ENCODE measurements at places on chromosomes 6 and 20.

DNA sequence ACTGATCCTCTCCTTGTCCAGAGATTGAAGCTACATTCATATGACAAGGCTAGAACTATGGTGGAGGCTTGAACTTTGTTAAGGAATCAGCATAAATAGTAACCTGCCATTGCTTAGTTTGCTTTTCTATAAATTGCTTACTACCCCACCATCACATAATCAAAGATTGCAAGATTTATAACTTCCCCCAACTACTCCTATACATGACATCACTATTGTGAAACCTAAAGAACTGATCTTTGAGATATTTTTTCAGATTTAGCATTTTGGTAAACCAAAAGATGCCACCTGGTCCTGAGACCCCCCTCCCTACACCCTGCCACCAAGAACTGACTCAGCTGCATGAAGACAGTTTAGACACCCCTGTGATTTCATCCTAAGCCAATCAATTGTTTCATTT, 385.3 kb downstream of the CDC5L start:
- DNase-seq: peak; percentile 63

GRCh38 chr6:49806145-49806544, 19.1 kb upstream of the PGK2 start:
- no peak for DNase-seq

- no peak for DNase-seq
These were observed 1378.6 kb upstream of the DEFB115 start for GRCh38 chr20:29878777-29879442.

- DNase-seq: no peak
These were observed 8.5 kb downstream of the IYD start for GRCh38 chr6:150377211-150377781.

DNA sequence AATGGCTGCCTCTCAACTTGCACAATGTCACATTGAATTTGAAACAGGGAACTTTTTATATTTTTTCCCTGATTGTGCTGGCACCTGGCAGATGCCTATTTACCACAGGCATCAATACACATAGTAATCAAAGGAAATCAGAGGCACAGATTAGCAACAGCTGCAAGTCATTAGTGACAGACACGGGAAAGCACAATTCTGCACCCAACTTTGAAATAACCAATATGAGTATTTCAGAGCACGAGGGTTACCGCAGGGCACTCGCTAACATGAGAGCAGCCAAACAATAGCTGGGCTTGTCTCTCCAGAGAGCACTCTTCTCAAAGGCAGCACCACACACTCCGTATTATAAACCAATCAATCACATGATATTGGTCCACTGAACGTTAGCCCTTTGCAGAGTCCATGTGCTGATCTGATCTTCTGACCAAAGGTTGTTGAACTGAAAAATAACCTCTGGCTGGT, 149.5 kb downstream of the RNF144B start:
- no peak for DNase-seq

- DNase-seq: no peak
These were observed 88.6 kb downstream of the PDE10A start for GRCh38 chr6:165574220-165575157.

DNA sequence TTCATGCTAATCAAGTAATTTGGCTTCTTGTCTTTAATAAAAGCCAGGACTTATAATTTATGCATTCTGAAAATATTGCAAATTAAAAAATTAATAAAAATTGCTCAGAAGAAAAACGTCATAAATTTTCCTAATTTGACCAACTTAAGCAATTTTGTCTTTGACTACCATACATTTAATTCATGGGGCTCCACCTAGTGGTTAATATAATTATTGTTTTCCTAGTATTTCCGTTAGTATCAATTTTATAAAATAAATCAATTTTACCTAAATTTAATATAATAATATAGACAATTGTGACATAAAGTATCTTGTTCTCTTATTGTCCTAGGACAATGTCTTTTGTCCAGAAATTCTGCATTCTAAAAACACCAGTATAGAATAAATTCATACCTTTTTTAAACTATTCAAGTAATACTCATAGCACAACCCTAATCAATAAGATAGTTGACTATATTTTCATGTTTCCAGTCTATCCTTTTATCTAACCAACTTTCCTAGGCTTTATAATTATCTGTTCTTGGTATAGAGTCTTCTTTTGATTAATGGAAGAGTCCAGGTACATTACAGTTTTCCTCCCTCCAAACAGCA, 319.9 kb downstream of the TRDN start:
- peak; percentile 26 for DNase-seq

GRCh38 chr6:106197441-106197840, 111.3 kb downstream of the PRDM1 start:
- no peak for DNase-seq

GRCh38 chr6:32415521-32416019, 8.6 kb upstream of the BTNL2 start:
- DNase-seq: peak; percentile 76

All from inflammatory macrophage treated with lipopolysaccharide for 4 hours (primary cell).